ENCODE measurements at places on chromosomes 1 and 21.

- DNase-seq, result no peak
These were observed 8.9 kb downstream of the DCLRE1B start for GRCh38 chr1:113913887-113914664.

- DNase-seq, result no peak
These were observed 76.1 kb downstream of the CACHD1 start for GRCh38 chr1:64546013-64546412.

DNA sequence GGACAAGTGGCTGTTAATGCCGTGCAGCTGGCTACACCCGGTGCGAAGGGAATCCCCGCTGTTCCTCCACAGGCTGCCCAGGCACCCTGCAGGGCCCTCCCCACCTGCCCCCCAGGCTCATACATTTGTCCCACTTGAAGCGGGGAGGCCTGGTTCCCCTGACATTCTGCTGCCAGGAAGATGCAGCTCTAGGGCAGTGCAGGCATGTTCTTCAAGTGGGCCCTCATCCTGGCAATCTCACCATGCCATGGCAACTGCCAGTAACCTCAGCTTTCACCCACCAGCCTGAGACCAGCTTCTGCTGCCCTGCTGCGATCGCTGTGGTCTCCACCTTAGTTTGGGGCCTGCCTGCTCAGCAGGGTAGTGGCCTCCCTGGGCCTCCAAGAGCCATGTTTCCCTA, 151.9 kb upstream of the COL6A1 start:
- no peak for DNase-seq

GRCh38 chr1:7388488-7389185, 382.5 kb upstream of the VAMP3 start:
- no peak for DNase-seq

GRCh38 chr1:231390071-231390470, 32.0 kb downstream of the EGLN1 start:
- DNase-seq, result peak; percentile 25

GRCh38 chr1:162676087-162676486, 43.8 kb downstream of the DDR2 start:
- peak; percentile 52 for DNase-seq

Data from HFFc6 (cell line).